ENCODE measurements at places on chromosomes 6 and 20.

GRCh38 chr6:25058941-25059340 lies 123.2 kb upstream of the RIPOR2 start:
- DNase-seq: no peak

DNA sequence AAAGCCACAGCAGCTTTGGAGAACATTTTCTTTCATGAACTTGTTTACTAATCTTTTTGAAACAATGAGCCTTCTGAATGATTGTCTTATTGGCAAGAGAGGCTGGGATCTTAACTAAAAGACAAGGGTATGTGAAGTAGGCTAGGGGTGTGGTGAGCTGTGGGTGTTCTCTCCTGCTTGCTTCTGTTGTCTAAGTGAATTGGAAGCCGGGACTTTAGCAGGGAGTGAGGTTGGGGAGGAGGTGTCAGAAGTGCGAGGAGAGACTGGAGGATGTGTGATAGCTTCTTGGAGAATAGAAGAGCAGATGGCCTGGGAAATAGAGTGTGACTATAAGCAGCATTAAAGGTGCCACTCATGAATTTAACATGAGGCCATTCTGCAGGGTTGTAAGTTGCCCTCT lies 562.8 kb downstream of the UTRN start:
- DNase-seq: no peak

DNA sequence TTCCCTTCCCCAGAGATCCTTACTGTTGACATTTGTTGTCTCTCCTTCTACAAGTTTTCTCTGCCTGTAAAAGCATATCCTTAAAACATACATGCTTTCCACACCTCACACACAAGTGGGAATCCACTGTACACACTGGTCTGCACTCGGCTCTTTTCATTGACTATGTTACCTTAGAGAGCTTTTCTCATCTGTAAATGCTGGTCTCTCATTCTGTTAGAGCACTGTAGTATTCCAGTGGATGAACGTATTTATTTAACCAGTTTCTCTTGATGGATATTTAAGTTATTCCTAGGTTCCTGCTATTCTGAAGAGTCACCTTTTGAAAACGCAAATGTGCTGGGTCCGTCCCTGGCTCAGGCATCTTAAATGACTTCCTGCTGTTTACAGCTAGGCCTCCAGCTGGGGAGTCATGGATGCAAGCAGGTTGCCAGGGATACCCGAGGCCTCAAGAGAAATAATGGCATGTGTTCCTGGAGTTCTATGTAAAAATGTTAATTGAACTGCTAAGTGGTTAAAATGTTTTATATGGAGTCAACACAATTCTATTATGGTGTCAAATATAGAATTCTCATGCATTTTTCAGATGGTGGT lies 61.1 kb upstream of the TGM3 start:
- peak; percentile 60 for DNase-seq

DNA sequence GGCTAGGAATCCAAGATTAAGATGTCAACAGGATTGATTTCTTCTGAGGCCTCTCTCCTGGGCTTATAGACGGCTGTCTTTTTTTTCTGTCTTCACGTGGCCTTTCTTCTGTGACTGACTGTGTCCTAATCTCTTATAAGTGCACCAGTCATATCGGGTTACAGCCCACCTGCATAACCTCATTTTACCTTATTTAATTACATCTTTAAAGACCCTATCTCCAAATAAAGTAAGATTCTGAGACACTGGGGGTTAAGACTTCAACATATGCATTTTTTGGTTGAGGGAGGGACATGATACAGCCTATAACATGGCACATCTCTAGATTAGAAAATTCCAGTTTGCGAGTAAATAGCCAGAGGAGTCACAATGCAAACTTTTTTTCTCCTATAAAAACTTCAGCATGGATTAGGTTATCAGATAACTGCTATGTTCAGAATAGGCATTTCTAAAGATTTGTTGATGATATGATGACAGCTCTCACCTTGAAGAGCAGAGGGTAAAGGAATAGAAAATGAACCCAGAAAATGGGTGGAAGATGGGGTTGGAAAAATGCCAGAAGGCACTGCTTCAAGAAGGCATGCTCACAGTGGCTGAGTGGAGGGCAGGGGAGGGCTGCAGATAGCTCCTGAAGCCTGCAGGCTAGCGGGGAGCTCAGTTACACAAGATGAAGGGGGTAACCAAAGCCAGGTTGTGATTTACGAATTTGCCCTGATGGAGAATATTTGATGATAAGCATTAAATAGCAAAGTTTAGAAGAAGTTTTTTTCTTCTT lies 8.7 kb upstream of the PDE7B start:
- no peak for DNase-seq

GRCh38 chr6:46419576-46420002 lies 71.7 kb downstream of the RCAN2 start:
- peak; percentile 71 for DNase-seq

DNA sequence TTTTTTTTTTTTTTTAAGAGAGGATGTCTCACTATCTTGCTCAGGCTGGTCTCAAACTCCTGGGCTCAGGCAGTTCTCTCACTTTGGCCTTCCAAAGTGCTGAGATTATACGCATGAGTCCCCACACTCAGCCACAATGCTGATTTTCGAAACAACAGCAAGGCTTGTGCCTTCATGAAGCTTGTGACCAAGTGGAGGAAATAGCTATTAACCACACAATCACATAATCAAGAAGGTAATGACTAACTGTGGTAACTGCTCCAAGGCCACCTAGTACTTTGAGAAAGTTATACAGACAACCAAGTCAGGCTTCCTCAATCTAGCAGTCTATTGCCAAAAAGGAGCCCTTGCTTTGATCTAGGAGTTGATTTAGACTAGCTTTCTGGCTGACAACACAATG lies 46.3 kb downstream of the SOD2 start:
- no peak for DNase-seq

DNA sequence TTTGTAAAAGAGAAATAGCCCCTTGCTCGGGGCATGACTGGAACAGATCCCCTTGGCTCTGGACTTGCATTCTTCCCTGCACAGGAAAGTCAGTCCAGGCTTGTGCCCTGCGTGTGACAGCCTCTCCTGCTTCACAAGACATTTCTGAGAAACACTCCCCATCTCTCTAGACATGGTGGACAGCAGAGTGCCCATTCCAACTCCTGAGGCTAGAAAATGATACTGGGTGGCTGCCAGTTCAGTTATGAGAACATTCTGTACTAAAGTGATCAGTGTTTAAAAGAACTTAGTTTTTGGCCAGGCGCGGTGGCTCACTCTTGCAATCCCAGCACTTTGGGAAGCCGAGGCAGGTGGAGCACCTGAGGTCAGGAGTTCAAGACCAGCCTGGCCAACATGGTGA lies 41.3 kb downstream of the TGM3 start:
- no peak for DNase-seq

DNA sequence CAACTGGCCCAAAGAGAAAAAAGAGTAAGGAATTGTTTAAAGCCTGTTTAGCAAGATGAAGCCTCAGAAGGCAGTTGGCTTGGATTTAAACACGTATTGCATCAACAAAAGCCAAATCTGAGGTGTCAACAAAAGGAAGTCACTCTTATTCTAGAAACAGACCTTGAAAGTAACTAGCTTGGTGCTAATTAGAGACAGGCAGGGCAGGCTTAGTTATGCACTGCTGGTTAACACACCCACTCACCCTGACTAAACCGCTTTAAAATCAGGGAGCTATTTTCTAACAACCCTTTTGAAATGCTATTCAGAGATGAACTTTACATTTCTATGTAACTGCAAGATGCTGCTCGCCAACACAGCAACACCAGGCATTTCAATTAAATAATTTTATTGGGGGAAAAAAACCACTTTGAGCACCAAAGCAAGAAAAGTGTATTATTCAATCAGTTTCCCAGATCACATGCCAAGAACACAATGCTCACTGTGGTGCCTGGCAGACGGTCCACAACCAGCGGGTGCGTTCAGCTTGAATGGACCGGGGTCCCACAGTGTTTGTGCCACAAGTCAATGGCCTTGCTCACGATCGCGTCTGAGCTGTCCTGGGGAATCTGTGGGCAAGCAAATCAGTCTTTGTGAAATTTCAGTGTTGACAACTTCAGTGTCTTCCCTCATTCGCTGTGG lies 23.6 kb downstream of the TBC1D7 start:
- no peak for DNase-seq

DNA sequence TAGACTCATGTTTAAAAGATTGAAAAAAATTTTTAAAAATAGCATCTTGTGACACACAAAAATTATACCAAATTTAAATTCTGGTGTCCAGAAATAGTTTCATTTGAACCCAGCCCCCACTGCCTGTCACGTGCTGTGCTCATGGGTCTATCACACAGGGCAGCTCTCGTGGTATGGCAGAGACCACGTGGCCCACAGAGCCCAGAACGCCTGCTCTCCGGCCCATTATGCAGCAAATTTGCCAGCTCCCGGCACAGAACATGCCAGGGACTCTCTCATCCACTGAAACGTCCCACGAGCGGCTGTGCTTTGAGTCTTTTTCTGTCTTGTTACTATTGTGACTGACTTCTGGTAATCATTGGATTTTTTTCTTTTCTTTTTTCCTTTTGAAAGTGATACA lies 224.3 kb downstream of the TTLL2 start:
- DNase-seq: no peak

GRCh38 chr6:17729223-17730077 lies 22.7 kb upstream of the NUP153 start:
- DNase-seq: no peak

DNA sequence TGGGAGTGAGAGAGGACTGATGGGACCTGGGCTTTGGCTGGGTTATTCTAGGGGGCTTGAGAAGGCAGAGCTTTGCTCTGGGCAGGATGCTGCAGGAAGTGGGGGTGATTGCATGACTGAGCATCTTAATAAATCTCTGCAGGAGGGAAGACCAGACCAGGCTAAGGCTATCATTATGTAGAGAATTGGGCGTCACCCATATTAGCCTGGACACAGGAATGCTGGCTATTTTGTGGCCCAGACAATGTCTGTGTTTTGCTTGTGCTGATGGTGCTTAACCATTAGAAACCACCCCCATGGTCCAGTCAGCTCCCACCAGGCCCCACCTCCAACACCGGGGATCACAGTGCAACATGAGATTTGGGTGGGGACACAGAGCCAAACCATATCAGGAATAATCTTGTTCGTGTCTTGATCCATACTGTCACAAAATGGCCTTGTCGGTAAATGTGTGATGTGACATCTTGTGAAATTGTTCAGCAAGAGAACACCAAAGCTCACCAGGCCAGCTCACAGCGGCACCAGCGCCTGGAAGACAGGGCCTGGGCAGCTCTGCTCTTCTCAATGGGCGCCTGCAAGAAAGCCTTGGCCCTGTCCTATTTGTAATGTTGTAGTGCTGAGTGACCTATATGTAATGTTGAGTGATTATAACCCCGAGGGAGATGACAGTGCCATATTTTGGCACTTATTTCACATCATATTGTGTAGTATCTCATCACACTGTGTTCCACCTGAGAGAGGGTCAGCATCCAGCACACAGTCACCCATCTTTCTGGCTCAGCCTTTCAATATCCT lies 211.8 kb downstream of the QKI start:
- no peak for DNase-seq

DNA sequence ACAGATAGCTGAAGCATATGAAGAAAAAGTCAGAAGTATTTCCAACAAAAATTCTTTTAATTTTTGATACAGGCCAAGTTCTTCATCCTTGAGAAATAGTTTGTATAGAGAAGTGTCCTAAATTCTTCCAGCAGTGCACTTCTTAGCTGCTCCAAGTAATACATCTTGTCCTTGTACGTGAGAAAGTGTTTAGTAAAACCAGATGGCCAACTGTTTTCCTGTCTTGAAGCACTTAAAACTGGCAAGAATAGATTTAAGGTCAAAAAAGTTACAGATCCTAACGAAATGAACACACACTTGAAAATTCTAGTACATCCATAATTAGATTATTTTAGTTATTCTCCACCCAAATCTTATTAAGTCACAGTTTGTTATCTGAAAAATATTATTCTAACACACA lies 52.2 kb upstream of the HSF2 start:
- peak; percentile 85 for DNase-seq

- DNase-seq: no peak
Observed at GRCh38 chr6:156996265-156996664, 219.1 kb downstream of the ARID1B start.

- DNase-seq: no peak
Observed at GRCh38 chr20:53186635-53187034, 214.5 kb downstream of the TSHZ2 start.

- no peak for DNase-seq
Observed at GRCh38 chr20:13331536-13331935, 110.5 kb downstream of the ISM1 start.
